ENCODE measurements at places on chromosomes 5 and 9.

DNA sequence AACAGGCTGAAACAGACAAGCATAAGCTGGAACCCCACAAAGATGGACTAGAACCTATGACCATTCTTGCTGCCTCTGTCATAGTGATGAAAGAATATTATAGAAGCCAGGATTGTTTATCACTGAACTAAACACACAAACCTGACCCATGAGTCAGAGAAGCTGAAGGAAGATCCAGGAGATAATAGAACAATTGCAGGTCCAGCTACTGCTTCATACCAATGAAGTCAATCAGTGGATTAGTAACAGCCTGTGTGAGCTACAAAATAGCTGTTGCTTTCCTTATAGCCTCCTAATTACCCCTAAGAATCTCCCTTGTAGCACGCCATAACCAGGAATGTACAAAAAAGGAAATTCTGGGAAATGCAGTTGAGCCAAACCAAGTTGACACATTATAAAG lies 459.9 kb upstream of the ZNF462 start:
- DNase-seq: no peak

- no peak for DNase-seq
Observed at GRCh38 chr9:14214065-14214684, 99.8 kb downstream of the NFIB start.

DNA sequence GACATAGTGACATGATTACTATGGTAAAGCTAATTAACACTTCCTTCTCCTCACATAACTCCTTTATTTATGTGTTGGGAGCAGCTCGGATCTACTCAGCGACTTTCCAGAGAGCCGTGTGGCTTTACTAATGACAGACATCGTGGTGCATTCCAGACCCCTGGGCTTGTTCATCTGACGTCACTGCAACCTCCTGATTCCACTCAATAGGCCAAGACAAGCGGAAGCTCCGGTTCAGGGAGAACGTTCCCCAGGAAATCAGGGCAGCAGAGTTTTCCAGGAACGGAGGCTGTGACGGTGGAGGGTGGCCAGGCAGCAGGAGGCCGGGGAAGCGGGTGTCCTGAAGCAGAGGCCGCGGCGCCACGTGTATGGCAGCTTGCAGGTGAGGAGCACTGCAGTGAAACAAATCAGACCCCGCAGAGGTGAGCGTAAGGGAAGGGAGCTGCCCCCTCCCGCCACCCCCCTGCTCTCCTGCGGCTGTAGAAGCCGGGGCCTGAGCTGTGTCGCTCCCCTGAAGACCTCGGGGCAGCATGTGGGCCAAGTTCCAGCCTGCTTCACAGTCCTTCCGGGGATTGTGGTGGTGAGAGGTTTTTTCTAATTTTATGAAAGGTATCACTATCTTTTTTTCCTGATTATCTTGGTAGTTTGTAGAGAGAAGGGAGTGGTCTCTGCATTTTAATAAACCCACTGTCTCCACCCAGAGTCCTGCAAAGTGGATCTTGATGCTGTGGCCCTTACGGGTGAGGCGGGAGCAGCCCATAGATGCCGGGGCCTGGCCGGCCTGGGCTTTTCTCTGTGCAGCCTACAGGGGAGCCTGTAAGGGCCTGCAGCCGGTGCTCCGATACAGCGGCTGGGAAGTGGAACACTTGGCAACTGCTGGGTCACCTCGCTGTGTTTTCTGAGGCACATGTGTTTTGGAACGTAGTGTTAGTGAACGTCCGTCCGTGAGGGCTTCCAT lies 220.4 kb upstream of the IRX4 start:
- no peak for DNase-seq

DNA sequence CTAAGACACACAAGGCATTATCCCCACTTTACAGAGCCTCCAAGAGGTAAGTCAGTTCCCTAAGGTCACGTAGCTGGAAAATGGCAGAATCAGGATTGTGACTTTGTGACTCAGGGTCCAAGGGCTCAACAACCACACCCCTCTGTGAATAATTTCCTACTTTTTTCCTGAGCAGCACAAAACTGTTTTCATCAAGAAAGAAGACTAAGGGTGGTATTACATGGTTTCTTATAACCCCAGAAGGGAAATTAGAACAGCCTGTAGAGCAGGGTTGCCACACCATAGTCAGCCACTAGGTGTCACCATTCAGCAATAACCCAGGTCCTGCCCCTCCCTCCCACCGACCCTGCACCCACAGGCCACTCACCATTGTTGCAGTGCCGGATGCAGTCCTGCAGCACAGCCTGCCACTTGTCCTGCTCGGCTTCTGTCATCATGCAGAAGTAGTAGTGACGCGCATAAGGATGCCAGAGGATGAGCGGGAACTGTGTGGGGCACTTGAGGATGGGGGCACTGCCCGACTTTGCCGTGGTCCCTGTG lies 72.1 kb downstream of the LRSAM1 start:
- DNase-seq: peak; percentile 51

DNA sequence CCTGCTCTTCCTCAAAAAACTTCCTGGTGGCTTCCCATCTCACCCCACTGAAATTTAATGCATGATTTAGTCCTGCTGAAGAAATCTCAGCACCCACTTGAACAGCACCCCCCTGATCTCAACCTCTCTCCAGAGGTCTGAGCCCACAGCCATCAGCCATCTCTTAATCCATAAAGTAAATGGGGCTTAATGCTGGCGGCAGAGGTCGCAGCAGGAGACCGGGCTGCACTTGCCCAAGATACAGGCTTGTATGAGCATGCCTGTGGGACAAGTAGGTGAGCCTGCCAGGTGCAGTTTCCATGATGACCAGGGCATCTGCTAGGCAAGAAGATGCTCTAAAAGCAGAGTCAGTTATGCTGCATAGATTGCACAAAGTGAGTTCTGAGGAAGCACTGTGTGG lies 52.4 kb upstream of the CTXN3 start:
- no peak for DNase-seq
